ENCODE measurements at places on chromosomes 7 and 10. TPM values are rescaled to one million over a fixed set of nuclear protein-coding genes. Genes with fewer than 3 reads are reported as not detected.
A peak's percentile ranks its signal among the peaks of the same experiment; 100 is the strongest.

The PDE6C gene
- not detected for total RNA-seq

DNA sequence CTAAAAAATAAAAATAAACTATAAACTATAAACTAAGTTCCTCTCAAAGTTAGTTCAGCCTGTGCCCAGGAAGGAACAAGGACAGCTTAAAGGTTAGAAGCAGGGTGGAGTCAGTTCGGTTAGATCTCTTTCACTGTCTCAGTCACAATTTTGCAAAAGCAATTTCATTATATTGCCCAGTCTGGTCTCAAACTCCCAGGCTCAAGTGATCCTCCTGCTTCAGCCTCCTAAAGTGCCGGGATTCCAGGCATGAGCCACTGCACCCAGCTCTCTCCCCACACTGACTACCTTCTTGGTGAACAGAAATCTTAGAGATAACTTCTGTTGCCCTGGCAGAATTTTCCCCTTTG, 146.3 kb upstream of the TRIM24 start:
- DNase-seq, result no peak

DNA sequence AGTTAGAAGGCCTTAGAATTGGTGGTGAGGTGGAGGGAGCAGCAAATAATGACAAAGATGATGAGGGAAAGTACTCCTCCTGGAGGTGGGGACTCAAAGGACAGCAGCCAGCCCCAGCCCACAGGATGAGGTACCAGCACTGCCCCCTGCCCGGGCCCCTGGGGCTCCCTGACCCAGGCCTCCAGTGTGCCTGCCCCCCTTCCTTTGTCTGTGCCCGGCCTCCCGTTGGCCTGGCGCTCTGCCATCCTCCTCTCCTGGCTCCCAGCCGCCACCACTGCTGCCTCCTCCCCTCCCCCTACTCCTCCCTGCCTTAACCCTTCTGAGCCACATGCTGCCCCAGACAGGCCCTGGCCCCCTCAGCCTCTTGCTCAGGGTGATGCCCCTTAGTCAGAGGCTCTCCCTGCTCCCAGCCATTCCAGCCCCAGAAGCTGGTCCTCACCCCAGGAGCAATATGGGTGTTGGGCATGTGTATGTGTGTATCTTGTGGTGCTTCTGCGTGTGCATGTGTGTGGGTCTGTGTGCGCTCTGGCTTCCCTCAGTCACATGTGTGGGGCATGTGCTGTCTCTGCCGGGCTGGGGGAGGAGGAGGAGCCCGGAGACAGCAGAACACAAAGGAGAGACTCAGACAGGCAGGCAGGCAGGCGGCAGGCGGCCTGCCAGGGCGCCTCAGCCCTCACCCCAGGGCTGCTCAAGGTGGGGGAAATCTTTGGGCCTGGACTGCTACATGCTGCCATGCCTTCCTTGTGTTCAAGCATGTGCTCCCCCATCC, 2.6 kb downstream of the LDB1 start:
- DNase-seq, result peak; percentile 71

DNA sequence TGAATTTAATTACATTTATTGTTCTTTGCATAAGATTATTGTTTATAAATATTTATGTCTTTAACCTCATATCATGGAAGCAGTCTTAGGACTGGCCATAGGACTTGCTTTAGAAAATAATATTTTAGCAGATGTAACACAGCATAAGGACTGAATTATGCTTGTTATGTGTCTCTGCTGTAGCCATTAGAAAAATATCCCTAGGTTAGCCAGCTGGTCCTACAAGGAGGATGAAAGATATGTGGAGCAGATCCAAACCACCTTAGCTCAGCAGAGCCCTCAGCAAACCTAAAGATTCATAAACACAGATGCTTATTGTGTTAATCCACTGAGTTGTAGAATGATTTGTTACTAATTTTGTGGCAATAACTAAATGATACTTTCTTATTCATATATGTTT, 166.0 kb upstream of the COL1A2 start:
- no peak for DNase-seq

GRCh38 chr7:22549667-22550513, 49.9 kb upstream of the STEAP1B start:
- DNase-seq, result no peak

GRCh38 chr7:129210256-129210988, 14.4 kb upstream of the AHCYL2 start:
- peak; percentile 77 for DNase-seq
